Activated T-helper 1 cell treated with anti-CD3 and anti-CD28 coated beads, Interleukin-2, amount 50 U/mL, for 16 hours (primary cell): ENCODE measurements at places on chromosomes 2 and 18.
A peak's percentile ranks its signal among the peaks of the same experiment; 100 is the strongest.

- DNase-seq = peak; percentile 57
These were observed 54.4 kb downstream of the EPHA4 start for GRCh38 chr2:221517696-221518151.

DNA sequence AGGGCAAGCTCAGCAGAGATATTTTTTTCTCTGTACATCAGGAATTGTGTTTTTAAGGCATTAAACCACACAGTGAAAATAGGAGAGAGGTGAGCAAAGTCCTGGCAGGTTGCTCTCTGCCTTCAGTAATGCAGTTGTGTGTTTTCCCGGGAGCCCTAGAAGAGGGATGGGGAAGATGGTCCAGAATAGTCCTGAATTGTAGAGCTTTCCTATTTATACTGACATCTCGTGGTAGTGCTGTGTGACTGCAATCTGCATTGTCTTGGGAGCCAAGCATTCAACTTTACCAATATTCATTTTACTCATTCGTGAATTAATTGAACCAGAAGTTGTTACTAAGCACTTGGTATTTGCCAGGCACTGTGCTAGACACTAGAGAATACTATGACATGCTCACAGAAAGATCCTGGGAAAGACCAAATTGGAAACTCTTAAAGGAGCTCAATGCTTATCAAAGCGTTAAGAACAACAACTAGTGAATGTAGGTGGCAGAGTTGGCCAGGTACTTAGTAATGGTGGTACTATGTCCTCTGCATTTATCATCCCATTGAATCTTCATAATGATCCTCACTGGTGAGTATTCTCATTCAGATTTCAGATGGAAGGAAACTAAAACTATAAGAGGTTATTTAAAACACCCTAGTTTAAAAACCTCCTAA, 214.6 kb downstream of the TRIB2 start:
- DNase-seq = no peak

DNA sequence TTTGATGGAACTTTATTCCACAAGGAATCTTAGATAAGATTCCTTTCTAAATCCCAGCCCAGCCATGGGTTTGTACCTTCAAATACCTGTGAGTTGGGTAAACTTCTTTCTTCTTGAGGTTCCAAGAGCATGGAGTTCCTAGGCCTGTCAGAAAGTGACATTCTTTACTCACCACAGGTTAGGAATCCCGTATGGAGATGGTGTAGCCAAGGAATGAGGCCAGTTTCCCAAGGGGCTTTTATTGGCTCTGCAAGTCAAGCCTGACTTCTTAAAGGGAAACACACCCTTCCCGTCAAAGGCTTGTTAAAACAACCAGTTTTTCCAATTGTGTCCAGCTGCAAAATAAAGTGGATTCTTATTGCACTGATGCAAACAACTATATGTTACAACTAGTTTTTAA, 45.8 kb downstream of the STK17B start:
- no peak for DNase-seq

DNA sequence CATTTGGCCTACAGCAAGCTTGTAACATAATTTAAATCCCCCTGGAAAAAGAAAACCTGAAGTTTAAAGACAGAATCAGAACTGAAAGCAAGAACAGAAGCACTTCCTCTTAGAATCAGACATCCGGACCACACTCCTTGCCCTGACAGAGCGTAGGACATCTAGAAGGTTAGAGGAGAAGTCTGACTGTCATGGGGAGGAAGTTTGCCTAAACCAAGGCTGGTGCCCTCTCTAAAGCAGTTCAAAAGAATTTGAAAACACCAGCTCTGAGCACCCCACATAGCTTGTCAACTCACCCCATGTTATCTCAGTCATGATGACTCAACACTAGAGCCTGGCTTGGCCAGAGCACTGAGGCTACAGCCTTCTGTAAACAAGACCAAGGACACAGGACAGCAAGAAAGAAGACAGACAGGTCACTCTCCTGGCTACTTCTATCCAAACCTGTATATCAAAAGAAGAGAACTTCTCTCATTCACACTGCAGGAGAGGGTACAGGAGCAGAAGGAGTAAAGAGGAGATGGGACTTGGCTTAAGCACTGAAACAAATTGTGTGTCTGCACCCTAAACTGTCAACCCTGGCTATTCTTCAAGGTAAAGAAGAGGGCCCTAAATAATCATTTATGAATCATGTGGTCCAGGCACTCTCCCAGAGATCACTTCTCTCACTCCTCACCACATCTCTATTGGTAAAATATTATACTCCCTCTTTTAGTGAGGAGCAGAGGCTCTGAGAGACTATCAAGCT, 198.6 kb downstream of the MEMO1 start:
- no peak for DNase-seq

- DNase-seq = no peak
These were observed 79.1 kb downstream of the CACNB4 start for GRCh38 chr2:152019732-152020131.

DNA sequence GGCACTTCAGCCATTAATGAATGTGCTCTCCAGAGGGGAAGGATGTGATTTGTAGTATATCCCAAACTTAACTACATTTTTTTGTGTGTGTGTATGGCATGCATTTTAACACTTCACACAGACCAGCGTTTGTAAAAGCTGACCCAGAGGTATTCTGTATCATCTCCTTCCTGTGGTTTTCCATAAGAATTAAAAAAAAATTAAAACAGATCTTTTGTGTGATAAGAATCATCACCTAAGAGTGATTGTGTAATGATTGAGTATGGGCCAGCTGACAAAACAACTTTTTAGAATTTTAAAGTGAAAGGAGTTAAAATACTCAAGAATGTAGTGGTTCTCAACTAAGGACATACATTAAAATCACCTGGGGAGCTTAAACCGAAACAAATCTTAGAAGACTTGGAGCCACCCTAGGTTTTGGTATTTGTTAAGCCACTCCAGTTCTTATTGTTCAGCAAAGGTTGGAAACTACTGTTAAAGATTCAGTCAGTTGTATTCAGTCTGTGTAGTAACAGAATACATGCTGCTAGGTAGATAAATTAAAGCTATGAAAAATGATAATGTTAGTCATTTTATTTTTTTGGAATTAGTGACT, 120.1 kb downstream of the HAUS1 start:
- DNase-seq = no peak

DNA sequence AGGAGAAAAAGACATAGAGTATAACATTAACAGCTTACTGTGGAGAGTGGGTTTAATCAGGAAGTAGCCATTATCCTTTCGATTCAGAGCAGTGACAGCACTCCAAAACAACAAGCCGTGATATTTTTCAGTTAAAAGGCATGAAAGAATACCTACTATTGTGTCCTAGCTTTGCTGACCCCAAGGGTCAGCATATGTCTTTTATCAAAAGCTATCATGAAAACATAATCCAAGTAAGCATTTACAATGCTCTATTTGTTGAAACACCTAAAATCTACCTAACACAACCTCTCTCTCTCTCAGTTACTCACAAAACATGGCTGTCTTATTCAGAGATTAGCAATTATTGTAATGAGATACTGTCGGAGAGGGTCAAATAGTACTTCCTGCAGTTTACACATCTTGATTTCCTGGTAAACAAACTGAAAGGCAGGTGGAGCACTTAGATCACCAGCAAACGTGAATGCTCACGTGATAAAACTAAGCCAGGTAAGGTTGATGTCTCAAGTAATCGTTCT, 100.0 kb downstream of the BAZ2B start:
- no peak for DNase-seq

- DNase-seq = peak; percentile 15
These were observed 53.7 kb downstream of the EPHA4 start for GRCh38 chr2:221518201-221518934.

GRCh38 chr2:48483916-48484315, 46.0 kb upstream of the STON1 start:
- no peak for DNase-seq

DNA sequence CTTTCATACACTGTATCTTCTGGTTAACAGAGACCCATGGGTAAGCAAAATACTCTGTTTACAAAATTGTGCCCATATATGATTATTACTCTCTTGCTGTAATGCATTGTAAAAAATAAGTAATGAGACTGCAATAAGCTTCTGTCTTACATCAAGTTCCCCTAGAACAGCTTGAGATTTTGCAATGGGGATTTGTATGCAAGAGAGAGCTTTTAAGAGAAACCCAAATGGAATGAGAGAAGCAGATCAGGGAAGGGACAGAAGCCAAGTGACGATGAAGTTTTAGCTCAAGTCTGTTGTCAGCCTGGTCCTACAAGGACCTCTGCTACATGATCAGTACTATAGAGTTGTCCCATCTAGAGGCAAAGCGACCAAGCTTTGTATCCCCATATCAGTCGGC, 218.1 kb upstream of the VWC2L start:
- no peak for DNase-seq

DNA sequence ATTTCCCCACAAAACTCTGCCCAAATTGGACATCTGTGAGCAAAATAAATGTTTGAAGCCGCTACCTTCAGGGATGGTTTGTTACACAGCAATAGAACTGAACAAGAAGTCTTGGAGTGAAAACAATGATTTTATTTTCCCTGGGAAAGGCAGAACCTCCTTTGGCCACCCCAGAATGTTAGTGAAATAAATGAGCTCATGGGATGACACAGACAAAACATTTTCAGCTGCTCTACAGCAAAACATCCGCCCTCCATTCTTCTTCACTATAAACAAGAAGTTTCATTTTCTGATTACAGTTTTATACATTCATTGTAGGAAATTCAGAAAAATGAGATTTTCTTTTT, 4.3 kb upstream of the EFHD1 start:
- DNase-seq = no peak

GRCh38 chr2:3634596-3635121, 23.3 kb upstream of the ALLC start:
- no peak for DNase-seq

GRCh38 chr18:45871431-45872084, 46.1 kb downstream of the SIGLEC15 start:
- DNase-seq = no peak

- no peak for DNase-seq
These were observed 76.4 kb downstream of the HRH4 start for GRCh38 chr18:24536834-24537233.

DNA sequence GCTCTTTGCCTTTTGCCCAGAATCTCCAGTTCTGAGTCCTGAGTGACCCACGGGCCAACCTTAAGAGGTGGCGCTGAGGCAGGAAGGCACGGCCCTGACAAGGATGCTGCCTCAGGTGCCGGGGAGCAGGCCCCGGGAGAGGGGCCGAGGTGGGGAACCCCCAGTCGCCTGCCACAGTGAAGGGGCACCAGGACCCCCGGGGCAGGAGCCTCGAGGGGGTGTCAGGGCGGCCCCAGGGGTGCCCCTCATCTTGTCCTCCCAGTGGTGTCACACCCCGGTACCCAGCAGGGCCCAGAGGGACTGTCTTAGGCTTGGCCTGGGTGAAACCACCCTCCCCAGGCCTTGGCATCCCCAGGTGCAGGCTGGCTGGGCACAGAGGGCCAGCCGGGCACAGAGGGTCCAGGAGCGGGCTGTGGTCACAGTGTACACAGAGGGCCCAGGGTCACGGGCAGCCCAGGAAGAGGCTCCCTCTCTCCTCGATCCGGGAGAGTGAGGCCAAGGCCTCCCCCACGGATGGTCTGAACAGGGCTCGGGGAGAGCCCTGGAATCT, 1.0 kb downstream of the PDCD1 start:
- DNase-seq = no peak

GRCh38 chr2:188319838-188320237, 28.2 kb downstream of the GULP1 start:
- DNase-seq = no peak

- no peak for DNase-seq
These were observed 54.2 kb upstream of the CTDP1 start for GRCh38 chr18:79625195-79625923.

- no peak for DNase-seq
These were observed 273.6 kb downstream of the ASXL3 start for GRCh38 chr18:33851546-33852078.
